ENCODE measurements at places on chromosomes 12 and 14. TPM values are rescaled to one million over a fixed set of nuclear protein-coding genes. Genes with fewer than 3 reads are reported as not detected.

Gene TBPL2
- total RNA-seq = not detected

Gene JPH4
- total RNA-seq = 1.6 TPM

Gene ZBTB42
- 3.1 TPM for total RNA-seq

Gene ANKRD9
- 1.8 TPM for total RNA-seq

Gene LRP6
- total RNA-seq = 1.4 TPM

Gene DAO
- total RNA-seq = not detected

Gene AHSA1
- total RNA-seq = 169 TPM

Gene ARHGEF25
- total RNA-seq = not detected

Gene SSPN
- total RNA-seq = 4.6 TPM

Gene ZNF385A
- 5.0 TPM for total RNA-seq

Gene ASB2
- total RNA-seq = 3.1 TPM

Gene CLEC4D
- not detected for total RNA-seq

Gene KLRF1
- 0.34 TPM for total RNA-seq

Gene PLEKHD1
- 0.24 TPM for total RNA-seq

Gene ADSS1
- 0.18 TPM for total RNA-seq

Gene SLC25A47
- not detected for total RNA-seq

Gene INHBE
- 0.29 TPM for total RNA-seq

Gene PLA2G1B
- total RNA-seq = not detected

Gene CLEC4C
- total RNA-seq = 0.44 TPM

Gene PIK3C2G
- total RNA-seq = not detected

Gene LHX5
- total RNA-seq = not detected

Gene PRB2
- not detected for total RNA-seq

Gene KRT85
- total RNA-seq = not detected

Gene POTEM
- total RNA-seq = not detected

Gene GARIN6
- total RNA-seq = not detected

Gene LAG3
- 0.12 TPM for total RNA-seq

Gene AQP6
- total RNA-seq = not detected

Gene NUBPL
- 11.7 TPM for total RNA-seq

Gene TUBA1A
- 114 TPM for total RNA-seq

Gene MTHFD1
- 91.4 TPM for total RNA-seq

Gene FOXN4
- total RNA-seq = not detected

Gene P2RX7
- 2.7 TPM for total RNA-seq

Gene SLCO1B1
- total RNA-seq = not detected

Gene HOXC4
- total RNA-seq = 4.8 TPM

Gene LRRC10
- total RNA-seq = not detected

Gene KLHDC2
- total RNA-seq = 31.2 TPM

Gene DTX3
- 3.7 TPM for total RNA-seq
